DMS 273 treated with DMSO at 0.1 percent for 48 hours (cell line): ENCODE measurements at places on chromosomes 6 and 20.

- DNase-seq = no peak
These were observed 18.7 kb downstream of the TFEB start for GRCh38 chr6:41716516-41717391.

GRCh38 chr20:47610247-47610944 lies 108.7 kb downstream of the NCOA3 start:
- DNase-seq = no peak

DNA sequence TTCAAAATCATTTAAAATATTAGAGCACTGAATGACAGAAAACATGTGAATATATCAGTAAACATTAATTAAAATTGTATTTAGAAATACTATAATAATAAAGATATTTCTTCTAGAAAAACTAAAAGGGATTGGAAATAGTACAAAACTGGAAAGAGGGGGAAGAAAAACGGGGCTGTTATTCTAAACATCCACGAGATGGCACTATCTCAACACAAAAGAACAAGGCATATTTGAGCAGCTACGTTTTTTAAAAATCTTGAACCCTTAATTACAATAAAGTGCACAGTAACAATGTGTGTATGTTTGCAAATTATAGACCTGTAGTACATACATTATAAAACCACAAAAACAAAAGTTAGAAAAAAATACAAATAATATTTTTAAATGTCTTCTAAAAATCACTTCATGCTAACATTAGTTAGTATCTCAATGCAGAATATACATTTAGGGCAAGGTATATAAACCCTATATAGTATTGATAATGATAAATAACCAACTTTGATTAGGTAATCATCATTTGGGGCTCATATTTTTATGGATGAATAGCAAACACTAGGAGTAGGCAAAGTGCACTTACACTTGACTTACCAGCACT lies 42.5 kb upstream of the PNISR start:
- no peak for DNase-seq

- DNase-seq = no peak
These were observed 119.4 kb upstream of the CEP85L start for GRCh38 chr6:118770835-118771234.

DNA sequence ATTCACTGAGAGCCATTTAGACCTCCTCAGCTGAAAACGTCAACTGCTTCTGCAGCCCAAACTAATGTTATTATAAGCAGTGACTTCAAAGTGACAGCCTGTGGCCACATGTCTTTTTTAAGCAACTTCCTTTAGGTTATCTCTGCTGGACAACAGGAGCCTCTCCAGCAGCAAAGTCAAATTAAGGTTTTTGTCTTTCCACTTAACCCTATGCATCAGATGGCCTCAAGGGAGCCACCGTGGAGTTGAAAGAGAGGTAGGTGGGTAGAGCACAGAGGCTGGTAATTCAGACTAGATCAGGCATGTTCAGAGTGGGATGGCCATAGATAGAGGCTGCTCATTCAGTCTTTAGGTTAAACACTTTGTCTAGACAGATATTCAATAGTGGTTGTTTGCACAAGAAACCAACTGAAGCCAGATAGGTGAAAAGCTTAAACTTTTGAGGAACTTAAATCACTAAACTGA lies 300.6 kb upstream of the ECI2 start:
- no peak for DNase-seq

GRCh38 chr6:41443616-41444525 lies 102.3 kb upstream of the FOXP4 start:
- DNase-seq = no peak

DNA sequence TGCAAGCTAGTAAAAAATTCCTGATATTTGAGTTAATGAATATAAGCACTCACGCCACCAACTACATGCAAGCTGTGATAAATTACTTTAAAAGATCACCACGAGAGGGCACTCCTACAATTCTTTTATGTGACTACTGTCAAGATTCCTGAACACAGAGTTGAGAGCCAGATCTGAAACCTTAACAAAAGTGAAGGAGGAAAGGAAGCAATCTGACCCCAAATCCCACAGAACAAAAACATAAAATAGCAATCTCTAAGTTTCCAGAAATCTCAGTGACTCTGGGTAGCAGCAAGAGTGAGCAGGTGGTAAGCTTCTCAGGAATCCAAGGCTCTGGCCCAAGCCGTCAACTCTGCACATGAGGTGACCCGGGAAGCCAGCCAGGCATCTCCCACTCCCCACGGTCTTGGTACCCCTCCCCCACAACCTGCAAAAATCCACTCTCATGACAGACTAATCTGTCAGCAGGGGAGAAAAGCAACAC lies 55.1 kb downstream of the STAU1 start:
- no peak for DNase-seq

- DNase-seq = no peak
These were observed 47.1 kb downstream of the SLC26A8 start for GRCh38 chr6:35977308-35977707.

- no peak for DNase-seq
These were observed 190.5 kb upstream of the HEY2 start for GRCh38 chr6:125558907-125559306.

DNA sequence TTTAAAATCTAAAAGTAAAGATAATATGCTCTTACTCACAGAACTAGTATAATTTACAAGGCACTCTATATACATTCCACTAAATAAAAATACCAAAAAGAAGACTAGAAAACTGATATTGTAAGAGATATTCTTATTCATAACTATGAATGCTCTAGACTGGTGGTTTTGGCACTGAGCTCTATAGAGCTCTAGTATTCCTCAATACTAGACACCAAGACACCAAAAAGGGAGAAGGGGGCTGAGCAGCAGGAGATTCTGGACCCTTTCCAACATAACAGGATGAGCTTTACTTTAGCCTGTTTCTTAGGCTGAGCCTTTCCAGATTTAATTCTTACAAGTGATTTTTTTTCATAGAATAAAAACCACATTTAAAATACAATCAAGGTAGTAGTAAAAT lies 173.6 kb downstream of the COL21A1 start:
- DNase-seq = no peak

DNA sequence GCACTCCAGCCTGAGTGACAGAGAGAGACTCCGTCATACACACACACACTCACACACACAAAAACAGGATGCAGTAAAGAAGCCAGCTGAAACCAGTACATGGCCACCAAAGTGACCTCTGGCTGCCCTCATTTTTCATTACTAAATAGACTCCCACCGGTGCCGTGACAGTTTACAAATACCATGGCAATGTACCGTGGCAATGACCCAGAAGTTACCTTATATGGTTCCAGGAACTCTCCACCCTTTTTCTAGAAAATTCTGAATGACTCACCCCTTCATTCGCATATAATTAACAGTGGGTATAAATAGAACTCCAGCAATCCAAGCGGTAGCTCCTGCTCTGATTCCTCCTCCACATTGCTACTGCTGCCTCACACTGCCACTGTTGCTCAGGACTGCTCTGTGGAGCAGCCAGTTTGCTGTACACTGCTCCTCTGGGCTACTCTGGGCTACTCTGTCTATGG lies 57.7 kb downstream of the SNX5 start:
- no peak for DNase-seq

DNA sequence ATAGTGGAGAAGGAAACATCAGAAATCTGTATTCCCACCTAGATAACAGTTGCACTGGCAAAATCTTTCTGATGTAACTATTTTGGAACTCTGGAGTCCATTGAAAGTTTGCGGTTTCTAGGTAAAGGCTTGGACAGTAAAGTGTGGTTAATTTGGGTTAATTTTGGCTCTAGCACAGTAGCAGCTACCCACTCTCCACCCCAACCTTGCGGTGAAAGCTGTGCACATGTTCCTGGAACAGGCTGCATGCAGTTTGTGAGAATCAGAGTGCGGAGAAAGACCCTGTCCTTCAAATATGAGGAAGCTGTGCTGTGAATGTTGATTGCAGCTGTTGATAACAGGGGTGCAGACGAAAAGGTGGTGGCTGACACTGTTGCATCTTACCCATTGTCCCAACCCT lies 38.4 kb downstream of the SMOC2 start:
- no peak for DNase-seq

GRCh38 chr20:11738852-11739251 lies 178.8 kb upstream of the BTBD3 start:
- no peak for DNase-seq

DNA sequence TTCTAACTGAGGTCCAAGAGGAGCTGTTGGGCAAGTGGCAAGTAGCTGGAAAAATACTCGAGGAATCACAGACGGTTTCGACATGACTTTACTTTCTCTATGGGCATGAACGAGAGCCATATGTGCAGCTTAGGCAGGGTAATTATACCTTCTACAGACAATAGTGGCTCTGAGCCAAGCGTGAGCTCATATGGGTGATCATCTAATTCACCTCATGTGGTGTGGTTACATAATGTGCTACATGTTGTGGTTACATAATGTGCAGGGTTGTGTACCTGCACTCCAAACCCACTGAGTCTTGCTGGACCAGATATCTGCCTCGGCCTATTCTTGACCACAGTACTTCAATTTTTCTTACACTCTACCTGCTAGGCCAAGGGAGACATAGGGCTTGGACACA lies 771.7 kb upstream of the EYS start:
- DNase-seq = peak; percentile 2
